ENCODE measurements at places on chromosomes 2 and 18.

DNA sequence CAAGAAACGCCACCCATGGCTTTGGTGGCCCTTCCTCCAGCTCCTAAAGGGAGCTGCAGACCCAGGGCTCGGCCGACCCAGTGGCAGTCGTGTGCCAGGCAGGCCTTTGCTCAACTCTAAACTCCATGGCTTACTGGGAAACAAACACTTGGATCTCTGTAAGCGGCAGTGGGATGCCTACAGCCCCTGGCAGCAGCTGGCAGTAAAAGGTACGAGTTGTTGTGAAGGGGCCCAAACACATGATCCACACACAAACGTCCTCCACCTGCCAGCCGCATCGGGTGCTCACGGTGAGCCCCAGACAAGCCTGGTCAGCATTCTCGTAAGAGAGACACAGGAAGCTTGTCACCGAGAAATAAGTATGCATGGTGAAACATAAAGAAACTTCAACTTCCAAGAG lies 214.9 kb downstream of the MGAT5 start:
- DNase-seq: no peak

DNA sequence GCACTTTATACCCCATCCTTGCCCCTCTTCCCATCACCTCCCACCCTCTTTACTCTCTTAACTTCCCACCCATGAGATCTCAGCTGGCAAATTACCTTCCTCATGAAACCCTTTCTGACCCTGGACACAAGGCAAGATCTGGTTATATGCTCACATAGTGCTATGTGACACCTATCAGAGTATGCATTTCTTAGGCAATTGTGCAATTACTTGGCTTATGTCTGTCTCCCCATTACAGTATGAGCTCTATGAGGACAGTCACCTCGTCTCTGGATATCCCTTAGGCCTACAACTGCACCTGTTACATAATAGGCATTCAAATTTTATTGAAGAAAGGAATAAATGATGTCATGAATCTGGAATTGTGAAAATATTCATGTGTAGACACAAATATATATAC lies 91.4 kb downstream of the ZNF385B start:
- no peak for DNase-seq

DNA sequence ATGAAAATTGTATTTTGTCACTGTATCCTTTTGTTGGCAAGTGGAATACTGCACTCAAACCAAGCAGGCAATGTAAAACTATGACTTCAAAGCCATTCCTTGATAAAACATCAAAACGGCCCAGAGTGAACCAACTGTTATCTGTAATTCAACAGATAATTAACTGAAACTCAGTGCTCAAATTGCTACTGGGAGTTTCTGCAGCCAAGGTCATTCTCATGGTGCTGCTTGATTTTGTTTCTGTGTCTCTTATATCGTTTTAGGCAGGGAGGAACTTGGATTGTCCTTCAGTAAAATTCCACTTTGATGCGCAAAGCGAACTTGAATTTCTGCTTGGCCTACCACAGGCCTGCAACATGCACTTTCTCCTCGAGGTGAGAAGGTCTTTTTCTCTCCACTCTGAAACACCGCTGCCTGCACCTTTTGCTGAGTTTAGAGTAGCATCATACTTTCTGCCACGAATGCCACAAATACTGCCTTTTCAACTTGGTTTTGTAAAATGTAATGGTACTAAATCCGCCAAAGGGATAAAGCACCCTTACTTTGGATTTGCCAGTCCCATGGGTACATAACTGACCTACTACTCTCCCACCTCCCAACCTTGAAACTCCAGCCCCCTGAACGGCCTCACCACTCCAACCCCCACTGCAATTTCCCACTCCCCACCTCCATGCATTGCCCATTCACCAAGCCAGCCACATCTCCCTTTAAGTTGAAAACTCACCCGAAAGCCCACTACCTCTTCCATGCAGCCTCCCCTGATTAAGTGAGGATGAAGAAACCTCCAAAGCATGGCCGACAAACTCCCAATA lies 204.7 kb downstream of the TGIF1 start:
- DNase-seq: no peak

DNA sequence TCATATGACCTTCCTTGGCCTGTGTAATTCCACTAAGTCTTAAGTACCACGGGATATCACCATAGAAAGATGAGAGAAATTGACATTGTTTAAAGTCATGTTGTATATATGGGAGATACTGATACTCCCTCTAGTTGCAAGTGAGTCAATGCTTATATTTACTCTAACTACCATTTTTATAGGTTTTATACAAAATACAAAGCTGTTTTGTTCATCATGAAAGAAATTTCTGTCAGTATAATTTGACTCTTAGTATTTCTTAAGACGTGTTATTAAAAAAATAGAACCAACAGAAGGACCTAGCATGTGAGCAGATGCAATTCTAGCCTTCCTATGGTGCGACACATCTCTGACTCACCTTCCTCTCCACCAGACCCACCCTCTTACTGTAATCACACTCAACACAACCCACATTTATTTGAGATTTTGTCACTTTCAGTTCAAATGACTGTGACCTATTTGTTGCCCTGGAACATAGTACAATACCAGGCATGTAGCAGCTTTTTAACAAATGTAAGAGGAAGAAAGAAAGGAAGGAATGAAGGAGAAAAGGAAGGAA lies 453.1 kb downstream of the CMPK2 start:
- no peak for DNase-seq

GRCh38 chr18:53710080-53710479 lies 514.4 kb downstream of the MBD2 start:
- DNase-seq: no peak

DNA sequence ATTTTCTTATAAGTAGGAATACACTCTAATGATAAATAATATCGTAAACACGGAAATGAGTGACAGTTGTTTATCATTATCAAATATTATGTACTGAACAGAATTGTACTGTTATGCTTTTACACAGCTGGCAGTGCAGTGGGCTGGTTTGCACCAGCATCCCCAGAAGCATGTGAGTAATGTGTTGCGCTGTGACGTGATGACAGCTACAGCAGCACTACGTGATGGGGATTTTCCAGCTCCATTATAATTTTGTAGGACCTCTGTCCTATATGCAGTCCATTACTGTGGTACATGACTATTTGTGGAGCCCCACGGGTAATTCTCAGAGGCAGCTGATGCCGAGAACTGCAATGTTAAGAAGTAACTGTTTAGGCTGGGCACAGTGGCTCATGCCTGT lies 77.3 kb upstream of the ATG16L1 start:
- no peak for DNase-seq

DNA sequence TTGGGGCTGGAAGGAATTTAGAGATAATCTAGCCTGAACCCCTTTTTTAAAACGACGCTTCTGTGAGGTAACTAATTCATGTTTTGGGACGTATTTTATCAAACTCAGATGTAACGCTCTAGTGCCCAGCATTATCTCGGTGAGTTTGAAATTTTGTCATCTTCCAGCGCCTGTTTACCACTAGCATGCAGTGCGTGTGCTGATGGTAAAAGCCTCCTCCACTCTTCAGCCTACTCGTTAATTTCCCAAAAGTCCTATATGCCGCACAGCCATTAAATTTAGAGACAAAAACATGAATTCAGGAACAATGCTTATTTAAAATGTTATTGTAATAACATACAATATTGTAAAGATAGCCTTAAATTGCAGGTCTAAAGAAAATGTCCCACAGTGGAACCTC lies 2.8 kb downstream of the ZCCHC2 start:
- no peak for DNase-seq
